Motor neuron (in vitro differentiated cells): ENCODE measurements at places on chromosomes 13 and 19. TPM values are rescaled to one million over a fixed set of nuclear protein-coding genes. Genes with fewer than 3 reads are reported as not detected.

DNA sequence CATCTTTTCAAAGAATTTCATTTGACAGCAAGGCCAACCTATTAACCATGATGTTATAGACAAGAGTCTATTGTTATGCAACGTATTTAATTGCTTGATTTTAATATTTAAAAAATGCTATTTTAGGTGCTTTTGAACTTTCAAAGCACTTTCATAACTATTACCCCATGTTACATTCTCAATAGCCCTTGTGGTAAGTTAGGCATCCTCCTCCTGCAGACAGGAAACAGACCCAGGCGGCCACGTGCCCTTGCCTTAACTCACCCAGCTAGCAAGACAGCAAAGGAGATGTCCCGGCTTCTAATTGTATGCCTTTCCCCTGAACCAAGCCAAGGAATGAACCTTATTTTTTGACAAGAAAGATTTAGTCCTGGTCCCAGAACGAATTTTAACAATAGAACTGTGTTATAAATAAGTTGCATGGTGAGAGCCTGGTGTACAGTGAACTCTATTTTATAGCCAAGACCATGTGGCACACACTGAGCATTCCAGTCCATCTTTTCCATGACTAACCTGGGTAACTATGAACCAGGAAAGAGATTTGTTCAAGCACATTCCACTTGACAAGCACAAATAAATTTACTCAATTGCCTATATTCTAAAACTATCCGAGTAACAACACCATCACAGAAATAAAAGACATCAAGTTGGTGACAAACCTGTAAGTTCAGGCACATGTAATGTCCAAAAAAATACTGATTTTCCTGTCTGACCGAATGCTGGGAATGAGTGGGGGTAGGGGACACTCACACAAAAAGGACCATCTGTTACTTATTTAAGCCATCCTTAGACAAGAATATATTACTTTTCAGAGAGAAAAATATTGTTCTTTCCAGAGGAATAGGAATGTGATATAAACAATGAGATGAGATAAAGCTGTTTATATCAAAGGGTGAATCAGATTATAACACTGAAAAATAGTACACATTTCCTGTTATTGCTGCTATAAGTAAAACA lies 163.0 kb downstream of the EFNB2 start:
- ATAC-seq, result no peak

- no peak for ATAC-seq
Observed at GRCh38 chr19:49855676-49856573, 5.0 kb downstream of the PTOV1 start.

Gene CACNA1A
- total RNA-seq, result 7.0 and 17.5 TPM in 2 replicates

Gene METTL21C
- 0.31 TPM in 1 of 2 replicates, not detected in the other for total RNA-seq

Gene UBL5
- 568 TPM in 2 replicates for total RNA-seq

Gene AXL
- total RNA-seq, result 1.1 and 1.3 TPM in 2 replicates

Gene LILRA1
- 0.09 and 0.16 TPM in 2 replicates for total RNA-seq

Gene CEACAM7
- not detected in 2 replicates for total RNA-seq
